ENCODE measurements at places on chromosomes 7 and 10.

- H3K36me3 ChIP-seq: no peaks in the 10 kb centered on the region
- H3K27me3 ChIP-seq: no peaks in the 10 kb centered on the region
- H3K4me1 ChIP-seq: peaks cover 14% of the 10 kb centered on the region
- DNase-seq: no peak
- H3K4me3 ChIP-seq: no peak overlapping the region
Observed at GRCh38 chr10:33045421-33045820, 87.4 kb upstream of the ITGB1 start.

DNA sequence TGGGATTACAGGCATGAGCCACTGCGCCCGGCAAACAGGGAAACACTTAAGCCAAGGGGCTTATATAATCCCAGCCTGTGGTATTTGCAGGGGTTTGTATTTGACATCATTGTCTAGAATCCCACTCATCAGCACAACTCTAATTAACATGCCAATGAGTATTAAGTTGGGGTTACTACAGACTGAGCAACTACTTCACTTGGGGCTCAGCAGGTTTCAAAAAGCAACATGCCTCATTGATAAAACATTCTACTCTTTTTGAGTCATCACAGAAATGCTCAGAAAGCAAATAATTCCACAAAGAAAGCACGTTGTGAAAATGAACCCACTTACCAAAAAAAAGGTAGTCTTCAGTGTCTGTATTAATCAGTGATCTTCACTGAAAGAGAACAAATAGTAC lies 236.9 kb upstream of the CELF2 start:
- DNase-seq: no peak
- H3K4me1 ChIP-seq: no peaks in the 10 kb centered on the region
- H3K36me3 ChIP-seq: no peaks in the 10 kb centered on the region
- H3K27ac ChIP-seq: no peak overlapping the region
- no peak overlapping the region for H3K4me3 ChIP-seq

DNA sequence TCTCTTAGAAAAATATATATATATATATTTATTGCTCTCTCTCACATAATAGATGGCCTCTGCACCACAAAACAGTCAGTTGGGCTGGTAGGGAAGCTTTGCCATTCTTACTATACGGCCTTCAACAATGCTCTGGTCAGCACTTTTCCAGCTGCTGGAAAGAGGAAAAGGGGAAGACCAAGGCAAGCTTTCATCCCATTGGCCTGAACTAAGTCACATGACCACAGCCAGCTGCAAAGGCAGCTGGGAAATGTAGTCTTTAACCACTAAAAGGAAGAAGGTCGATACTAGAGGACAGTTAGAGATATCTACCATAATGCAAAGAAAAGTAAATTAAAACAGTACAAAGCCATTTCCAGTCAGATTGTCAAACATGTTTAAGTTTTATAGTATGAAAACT lies 58.4 kb upstream of the MACROH2A2 start:
- no peaks in the 10 kb centered on the region for H3K36me3 ChIP-seq
- no peak for DNase-seq
- no peaks in the 10 kb centered on the region for H3K4me1 ChIP-seq
- H3K27ac ChIP-seq: no peak overlapping the region
- H3K4me3 ChIP-seq: no peak overlapping the region

GRCh38 chr10:9038146-9038714 lies 983.7 kb downstream of the GATA3 start:
- H3K4me3 ChIP-seq: no peak overlapping the region
- no peaks in the 10 kb centered on the region for H3K4me1 ChIP-seq
- no peak for DNase-seq
- no peaks in the 10 kb centered on the region for H3K27me3 ChIP-seq
- H3K27ac ChIP-seq: no peak overlapping the region

Measured in H1 (cell line).